Posterior cingulate gyrus (tissue), 11 donors: ENCODE measurements at places on chromosomes 11 and 22.

GRCh38 chr11:128874427-128874826, 7.3 kb upstream of the KCNJ1 start:
- no peak for DNase-seq

DNA sequence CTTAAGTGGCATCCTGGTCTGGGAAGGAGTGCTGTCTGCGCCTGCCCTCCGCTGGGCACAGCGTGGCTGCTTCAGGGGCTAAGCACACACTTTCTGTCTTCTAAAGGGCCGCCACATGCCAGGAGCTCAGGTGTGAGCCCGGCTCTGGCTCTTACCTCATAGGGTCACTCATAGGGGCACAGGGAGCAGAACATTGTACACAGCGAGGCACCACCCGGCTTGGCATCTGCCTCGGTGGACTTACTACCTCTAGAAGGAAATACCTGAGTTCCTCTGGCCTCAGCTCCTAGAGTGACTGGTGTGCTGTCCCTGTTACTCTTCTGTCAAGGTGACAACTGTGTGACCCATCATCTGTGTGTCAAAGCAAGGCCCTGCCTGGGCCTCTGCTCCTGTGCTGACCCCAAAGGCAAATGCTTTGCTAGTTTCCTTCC, 13.4 kb downstream of the NEAT1 start:
- DNase-seq: no peak

DNA sequence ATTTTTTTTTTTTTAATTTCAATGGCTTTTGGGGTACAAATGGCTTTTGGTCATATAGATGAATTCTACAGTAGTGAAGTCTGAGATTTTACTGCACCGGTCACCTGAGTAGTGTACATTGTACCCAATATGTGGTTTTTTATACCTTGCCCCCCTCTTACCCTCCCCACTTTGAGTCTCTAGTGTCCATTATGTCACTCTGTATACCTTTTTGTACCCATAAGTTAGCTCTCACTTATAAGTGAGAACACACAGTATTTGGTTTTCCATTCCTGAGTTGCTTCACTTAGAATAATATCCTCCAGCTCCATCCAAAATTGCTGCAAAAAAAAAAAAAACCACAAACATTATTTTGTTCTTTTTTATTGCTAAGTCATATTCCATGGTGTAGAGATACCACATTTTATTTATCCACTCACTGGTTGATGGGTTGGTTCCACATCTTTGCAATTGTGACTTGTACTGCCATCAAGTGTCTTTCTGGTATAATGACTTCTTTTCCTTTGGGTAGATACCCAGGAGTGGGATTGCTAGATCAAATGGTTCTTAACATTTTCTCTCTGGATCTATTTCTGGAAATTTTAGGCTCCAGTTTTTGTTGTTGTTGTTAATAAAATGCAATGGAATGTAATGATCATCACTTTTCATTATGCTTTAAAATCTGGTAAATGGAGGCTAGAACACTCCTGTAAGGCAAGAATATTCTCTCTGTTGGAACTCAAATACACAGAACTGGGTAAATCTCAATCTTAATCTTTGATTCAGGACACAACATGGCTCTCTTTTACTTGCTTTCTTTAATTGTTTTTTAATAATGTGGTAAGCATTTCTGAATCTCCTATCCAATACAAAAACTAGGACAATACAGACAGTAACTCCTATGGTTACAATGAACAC, 10.3 kb downstream of the NEAT1 start:
- DNase-seq: no peak

DNA sequence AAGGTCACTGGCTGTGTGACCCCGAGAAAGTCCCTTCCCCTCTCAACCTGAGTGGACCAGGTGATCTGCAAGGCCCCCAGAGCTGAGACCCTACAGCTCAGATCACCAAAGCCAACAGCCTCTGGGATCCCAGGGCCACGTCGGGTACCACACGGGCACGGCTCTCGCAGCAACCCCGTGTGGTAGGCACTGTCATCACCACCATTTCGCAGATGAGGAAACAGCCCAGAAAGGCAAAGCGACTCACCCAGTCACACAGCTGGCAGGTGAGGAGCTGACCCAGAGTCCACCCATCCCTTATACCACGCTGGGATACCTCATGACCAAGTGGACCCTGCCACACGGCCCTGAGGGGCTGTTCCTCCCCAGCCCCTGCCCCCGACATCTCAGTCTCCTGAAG, 2.8 kb downstream of the ATP5MGL start:
- no peak for DNase-seq

DNA sequence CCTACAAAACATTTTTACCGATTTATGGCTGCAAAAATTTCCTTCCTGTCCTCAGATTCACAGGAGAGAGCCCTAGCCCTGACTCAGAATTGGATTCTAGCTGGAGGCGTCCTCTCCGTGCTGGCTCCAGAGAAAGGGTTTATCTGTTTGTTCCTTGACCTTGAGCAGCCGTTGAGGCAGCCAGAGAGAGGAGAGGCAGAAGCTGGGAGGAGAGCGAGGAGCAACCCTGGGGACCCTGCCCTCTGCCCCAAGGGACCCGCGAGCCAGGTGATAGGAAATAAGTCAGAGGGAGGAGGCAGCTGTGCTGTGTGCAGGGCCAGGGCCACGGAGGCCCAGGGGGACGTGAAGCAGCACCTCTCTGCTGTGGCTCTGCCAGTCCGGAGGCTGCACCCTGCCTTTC, 75.6 kb downstream of the IGLL1 start:
- peak; percentile 74 for DNase-seq

DNA sequence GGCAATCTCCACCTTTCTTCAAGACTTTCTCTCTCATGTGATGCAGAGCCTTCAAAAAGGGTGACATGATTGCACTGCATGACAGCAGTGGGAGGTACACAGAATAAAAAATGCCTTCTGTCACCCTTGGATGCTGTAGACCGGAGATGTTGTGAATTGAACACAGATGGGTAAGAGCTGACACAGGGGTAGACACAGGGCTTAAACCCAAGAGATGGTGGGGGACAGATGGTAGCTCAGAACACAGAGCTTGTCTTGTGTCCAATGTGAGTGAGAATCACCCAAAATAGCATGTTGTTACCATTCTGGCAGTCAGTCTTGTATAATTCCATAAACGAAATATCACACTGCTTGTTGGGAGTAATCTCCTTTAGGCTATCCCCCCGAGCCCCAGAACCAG, 69.9 kb downstream of the JRKL start:
- no peak for DNase-seq

- DNase-seq: no peak
These were observed 697 bp downstream of the LGALS1 start for GRCh38 chr22:37675930-37676735.

DNA sequence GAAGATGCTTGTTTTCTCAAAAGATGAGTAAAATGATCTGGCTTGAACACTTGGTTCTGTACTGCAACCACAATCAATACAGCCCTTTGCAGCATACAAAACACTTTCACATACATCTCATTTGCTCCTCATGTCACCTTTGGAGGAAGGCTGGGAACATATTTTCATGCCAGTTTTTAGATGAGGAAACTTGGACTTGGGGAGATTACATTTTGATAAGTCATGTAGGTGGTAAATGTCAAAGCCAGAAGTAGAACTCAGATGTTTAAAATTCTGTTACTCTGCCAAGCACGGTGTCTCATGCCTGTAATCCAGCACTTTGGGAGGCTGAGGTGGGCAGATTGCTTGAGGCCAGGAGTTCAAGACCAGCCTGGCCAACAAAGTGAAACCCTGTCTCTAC, 121.8 kb downstream of the MICAL2 start:
- DNase-seq: no peak

GRCh38 chr11:9765320-9766101, 101.6 kb downstream of the SWAP70 start:
- DNase-seq: no peak

GRCh38 chr11:61057615-61058014, 44.7 kb upstream of the CD5 start:
- DNase-seq: no peak

- DNase-seq: no peak
These were observed 517 bp downstream of the HIRA start for GRCh38 chr22:19430890-19431541.

GRCh38 chr11:45162064-45162375, 15.6 kb downstream of the PRDM11 start:
- DNase-seq: no peak

DNA sequence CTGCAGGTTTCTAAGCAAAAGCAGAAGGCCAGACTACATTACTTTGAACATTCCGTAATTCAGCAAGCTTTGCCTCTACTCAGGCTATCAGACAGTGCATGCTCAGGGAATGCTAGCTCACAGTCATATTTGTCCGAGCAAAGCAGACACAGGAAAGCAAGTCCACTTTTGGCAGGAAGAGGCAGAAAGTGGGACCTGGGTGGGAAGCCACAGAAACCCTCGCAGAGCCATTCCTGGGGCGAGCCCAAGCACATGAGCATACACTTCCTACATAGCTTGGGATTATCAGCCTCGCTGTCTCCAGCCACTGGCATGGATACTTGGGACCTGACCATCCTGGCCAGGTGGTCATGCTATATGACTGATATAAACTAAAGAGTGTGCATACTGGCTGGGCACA, 113.3 kb downstream of the TRIM29 start:
- no peak for DNase-seq

GRCh38 chr22:37636186-37636948, 3.1 kb upstream of the SH3BP1 start:
- DNase-seq: no peak

GRCh38 chr11:1834062-1834610, 654 bp upstream of the SYT8 start:
- DNase-seq: no peak

- peak; percentile 78 for DNase-seq
These were observed 16.4 kb upstream of the SYVN1 start for GRCh38 chr11:65150509-65151299.

DNA sequence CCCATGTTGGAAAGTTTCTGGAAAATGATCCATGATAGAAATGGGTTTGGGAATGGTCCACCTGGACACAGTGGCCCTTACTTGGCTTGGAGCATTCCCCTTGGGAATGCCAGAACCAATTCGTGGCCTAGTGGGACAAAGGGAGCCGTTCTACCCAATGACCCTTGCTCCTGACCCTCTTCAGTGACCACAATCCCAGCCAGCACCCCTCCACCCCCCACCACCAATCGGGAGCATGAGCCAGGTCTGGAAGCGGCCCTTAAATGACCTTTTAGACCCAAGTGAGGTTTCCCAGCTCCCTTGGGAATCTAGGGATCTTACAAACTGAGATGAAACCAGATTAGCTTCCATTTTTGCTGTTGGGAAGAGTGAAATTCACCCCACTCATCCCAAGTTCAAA, 51.3 kb upstream of the CDON start:
- no peak for DNase-seq

DNA sequence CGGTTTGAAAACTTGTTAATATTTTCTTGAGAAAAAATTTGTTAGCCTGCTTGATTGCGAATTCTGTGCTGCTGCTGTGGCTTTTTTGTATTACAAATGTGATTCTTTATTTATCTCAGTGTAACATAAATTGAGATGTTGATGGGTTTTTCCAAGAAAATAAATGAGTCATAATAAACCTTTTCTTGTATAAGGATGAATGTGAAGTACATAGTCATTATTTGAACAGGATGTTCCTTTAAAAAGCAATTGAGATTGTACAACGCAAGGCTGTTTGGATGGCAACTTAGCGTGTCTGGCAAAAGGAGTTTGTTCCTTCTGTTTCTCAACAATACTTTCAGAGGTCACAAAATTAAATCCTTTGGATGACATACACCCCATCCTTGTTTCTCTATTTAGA, 24.6 kb upstream of the CARD18 start:
- no peak for DNase-seq

- DNase-seq: no peak
These were observed 27.1 kb downstream of the SDHD start for GRCh38 chr11:112113539-112114457.

DNA sequence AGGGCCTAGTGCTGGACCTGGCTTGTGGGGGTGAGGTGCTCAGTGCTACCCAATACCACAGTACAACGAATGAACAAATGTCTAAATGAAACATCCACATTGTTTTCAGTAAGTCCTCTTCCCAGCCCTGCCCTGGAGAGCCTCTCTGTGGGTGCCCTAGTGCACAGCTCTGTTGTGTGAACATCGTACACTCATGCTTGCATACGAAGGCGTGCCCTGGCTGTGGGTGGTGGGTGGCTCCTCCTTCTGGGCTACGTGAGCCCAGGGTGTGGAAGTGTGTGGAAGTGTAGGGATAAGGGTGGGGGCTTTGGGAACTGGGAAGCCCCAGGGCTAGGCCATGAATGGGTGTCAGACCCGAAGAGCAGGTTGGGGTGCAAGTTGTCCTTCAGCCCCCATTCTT, 592 bp upstream of the NLRX1 start:
- DNase-seq: no peak

DNA sequence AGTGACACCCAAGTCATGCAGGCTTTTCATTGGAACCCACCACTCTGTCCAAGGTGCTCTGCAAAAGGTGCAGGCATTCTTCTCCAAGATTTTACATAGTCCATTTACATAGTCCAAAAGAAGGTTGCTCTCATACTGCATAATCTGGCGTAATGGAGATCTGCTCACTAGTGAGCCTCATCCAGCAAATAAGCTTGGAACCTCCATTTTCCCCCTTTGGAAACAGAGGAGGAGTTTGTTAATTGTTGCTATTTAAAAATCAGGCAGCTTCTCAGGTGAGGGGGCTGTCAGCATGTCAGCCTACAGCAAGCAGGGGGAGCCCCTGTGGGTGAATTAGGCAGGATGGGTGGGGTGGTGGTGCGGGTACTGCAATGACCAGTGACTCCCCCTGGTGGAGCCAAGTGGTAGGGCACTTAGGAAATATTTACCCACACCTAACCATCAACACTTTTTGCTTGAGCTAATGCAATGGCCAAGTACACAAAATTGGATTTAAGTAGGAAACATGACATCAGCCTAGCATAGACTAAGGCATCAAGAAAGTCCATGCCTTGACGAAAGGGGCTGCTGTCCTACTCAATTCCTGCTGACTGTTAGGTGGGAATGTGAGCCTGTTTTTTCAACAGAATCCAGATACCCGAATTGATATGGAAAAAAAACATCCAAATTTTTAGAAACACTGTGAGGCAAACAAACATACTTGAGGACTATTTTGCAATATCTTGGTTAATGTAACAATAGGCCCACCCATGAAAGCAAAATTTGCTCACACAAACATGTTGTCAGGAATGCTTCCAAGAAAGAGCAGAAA, 64.5 kb downstream of the AMBRA1 start:
- DNase-seq: peak; percentile 57

GRCh38 chr11:130476922-130477491, 28.6 kb downstream of the ADAMTS15 start:
- no peak for DNase-seq

GRCh38 chr22:46071451-46072109, 78.7 kb upstream of the PPARA start:
- peak; percentile 87 for DNase-seq

- peak; percentile 45 for DNase-seq
These were observed 30.0 kb upstream of the WNT11 start for GRCh38 chr11:76236092-76236999.
